ENCODE measurements at places on chromosomes 2 and 18. TPM values are rescaled to one million over a fixed set of nuclear protein-coding genes. Genes with fewer than 3 reads are reported as not detected.
A peak's percentile ranks its signal among the peaks of the same experiment; 100 is the strongest.

TUBA4B gene
- 5.7 TPM for total RNA-seq

GRHL1 gene
- total RNA-seq: 13.6 TPM

PELI1 gene
- 45.3 TPM for total RNA-seq

PLEK gene
- total RNA-seq: 29.0 TPM

GRCh38 chr2:223944166-223944702 lies 901 bp downstream of the WDFY1 start:
- peak overlapping the region; percentile 99 for H3K4me3 ChIP-seq
- H3K27me3 ChIP-seq: no peaks in the 10 kb centered on the region
- peaks cover 11% of the 10 kb centered on the region for H3K4me1 ChIP-seq
- DNase-seq: peak; percentile 39

GRCh38 chr2:74239346-74239745 lies 40.9 kb downstream of the MTHFD2 start:
- H3K36me3 ChIP-seq: no peaks in the 10 kb centered on the region
- no peaks in the 10 kb centered on the region for H3K4me1 ChIP-seq
- H3K27ac ChIP-seq: no peak overlapping the region
- H3K27me3 ChIP-seq: no peaks in the 10 kb centered on the region
- no peak for DNase-seq

DNA sequence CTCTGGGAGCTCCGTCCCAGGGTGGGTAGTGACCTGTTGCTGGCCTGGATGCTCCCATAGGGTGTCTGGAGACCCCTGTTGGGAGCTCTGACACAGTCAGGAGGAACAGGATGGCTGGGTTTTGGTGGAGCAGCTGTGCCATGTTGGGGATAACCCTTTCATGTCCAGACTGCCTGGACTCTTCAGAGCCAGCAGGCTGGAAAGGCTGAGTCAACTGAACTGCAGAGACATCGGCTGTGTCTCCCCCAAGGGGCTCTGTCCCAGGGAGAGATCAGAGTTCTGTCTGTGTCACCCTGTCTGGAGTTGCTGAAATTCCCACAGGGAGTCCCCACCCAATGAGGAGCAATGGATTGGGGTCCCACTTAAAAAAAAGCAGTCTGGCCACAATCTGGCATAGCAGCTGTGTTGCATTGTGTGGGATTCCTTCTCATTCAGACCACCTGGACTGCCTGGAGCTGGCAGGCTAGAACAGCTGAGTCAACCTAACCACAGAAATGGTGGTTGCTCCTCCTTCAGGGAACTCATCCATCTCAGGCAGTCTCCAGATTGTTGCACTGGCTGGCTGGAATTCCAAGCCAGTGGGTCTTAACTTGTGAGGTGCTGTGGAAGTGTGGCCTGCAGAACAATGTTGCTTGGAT lies 37.2 kb downstream of the AGPS start:
- H3K4me1 ChIP-seq: no peaks in the 10 kb centered on the region
- no peak overlapping the region for H3K27ac ChIP-seq
- no peaks in the 10 kb centered on the region for H3K36me3 ChIP-seq
- no peaks in the 10 kb centered on the region for H3K27me3 ChIP-seq

DNA sequence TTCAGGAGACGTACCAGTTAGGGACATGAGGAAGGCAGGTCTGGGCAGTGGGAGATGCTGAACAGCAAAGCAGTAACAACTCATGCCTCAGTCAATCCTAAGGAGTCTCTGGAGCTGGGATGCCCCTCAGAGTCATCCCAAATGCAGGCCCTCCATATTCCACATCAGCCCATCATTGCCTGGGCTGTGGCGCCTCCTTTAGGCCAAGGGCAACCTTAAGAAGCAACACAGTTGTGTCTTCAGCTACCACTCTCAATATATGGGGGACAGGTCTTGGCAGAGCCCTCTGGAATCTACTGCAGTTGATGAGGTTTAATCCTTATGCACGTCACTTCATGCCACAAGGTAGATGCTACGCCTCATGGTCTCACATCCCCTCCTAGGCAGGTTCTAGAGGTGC lies 682.0 kb upstream of the RAB6C start:
- no peaks in the 10 kb centered on the region for H3K27me3 ChIP-seq
- peak; percentile 17 for DNase-seq

DNA sequence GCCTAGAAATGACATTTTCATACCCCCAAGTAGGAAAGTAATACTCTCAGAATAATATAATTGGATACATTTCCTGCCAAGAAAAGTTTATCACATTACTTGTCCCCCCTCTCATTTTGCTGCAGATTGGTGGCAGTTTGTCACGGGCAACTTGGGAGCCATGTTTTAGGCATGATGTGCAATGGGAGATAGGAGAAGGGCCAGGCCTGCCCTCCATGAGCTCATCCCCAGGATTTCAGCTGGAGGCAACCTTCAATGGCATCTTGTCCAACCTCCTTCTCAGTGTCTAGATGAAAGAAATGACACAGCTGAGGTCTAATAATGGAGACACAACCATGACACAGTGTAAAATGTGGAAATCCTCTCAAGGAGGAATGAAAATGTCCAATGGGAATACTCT lies 11.4 kb upstream of the RAB31 start:
- H3K4me1 ChIP-seq: no peaks in the 10 kb centered on the region
- no peaks in the 10 kb centered on the region for H3K27me3 ChIP-seq
- no peak overlapping the region for H3K4me3 ChIP-seq

DNA sequence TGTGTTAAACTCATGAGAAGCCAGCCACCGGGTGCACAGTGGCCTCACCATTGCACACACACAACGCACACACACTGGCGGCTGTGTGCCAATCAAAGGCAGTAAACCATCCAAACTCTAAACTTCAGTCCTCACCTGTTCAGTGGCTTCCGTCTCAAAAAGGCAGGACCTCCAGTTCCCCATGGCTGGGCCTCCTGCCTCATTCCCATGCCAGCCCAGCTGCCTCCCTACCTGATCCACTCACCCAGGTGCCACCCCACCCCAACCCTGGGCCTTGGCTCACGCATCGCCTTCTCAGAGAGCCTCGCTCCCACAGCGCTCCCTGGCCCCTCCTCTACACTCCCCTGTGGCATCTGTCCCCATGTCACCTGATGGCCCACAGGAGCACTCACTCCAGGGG lies 190.9 kb downstream of the EIPR1 start:
- H3K27ac ChIP-seq: no peak overlapping the region
- H3K36me3 ChIP-seq: peaks cover 38% of the 10 kb centered on the region

- no peaks in the 10 kb centered on the region for H3K27me3 ChIP-seq
- H3K36me3 ChIP-seq: no peaks in the 10 kb centered on the region
- no peak overlapping the region for H3K27ac ChIP-seq
- H3K4me3 ChIP-seq: no peak overlapping the region
- H3K4me1 ChIP-seq: no peaks in the 10 kb centered on the region
- no peak for DNase-seq
These were observed 60.4 kb upstream of the TNP1 start for GRCh38 chr2:216920143-216920876.

DNA sequence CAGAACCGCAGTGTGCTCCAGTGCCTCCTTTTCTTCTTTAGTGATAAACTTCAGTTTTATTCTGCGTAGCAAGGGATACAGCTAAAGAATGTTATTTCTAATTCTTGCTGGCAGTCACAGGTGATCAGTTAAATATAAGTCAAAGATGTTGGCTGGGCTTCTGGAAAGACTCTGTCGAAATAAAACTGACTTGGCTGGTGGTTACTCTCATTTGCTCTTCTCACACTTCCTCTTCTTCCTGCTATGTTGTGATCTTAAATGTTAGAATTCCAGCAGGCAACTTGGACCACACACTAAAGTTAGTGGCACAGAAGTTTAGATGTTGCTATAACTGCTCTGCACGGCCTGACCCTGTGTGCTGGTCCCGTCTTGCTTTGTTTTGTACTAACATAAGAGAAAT lies 278.6 kb downstream of the CDH19 start:
- peak; percentile 68 for DNase-seq
- no peaks in the 10 kb centered on the region for H3K36me3 ChIP-seq
- H3K27ac ChIP-seq: no peak overlapping the region
- no peaks in the 10 kb centered on the region for H3K27me3 ChIP-seq

- H3K27me3 ChIP-seq: no peaks in the 10 kb centered on the region
- no peak overlapping the region for H3K27ac ChIP-seq
- no peak for DNase-seq
- H3K4me3 ChIP-seq: no peak overlapping the region
- no peaks in the 10 kb centered on the region for H3K36me3 ChIP-seq
These were observed 4.3 kb upstream of the CASP8 start for GRCh38 chr2:201256082-201256481.

GRCh38 chr2:222656526-222657446 lies 894 bp upstream of the FARSB start:
- peaks cover 18% of the 10 kb centered on the region for H3K4me1 ChIP-seq
- peak overlapping the region; percentile 40 for H3K4me3 ChIP-seq
- peak; percentile 46 for DNase-seq
- H3K27ac ChIP-seq: no peak overlapping the region
- no peaks in the 10 kb centered on the region for H3K36me3 ChIP-seq

- peaks cover 16% of the 10 kb centered on the region for H3K4me1 ChIP-seq
- peaks cover 6% of the 10 kb centered on the region for H3K27me3 ChIP-seq
- H3K36me3 ChIP-seq: no peaks in the 10 kb centered on the region
- H3K4me3 ChIP-seq: peak overlapping the region; percentile 49
- peak; percentile 85 for DNase-seq
These were observed 2.3 kb upstream of the ALKAL2 start for GRCh38 chr2:290090-290722.

GRCh38 chr18:10860928-10861327 lies 288.4 kb downstream of the PIEZO2 start:
- no peak overlapping the region for H3K4me3 ChIP-seq
- no peak overlapping the region for H3K27ac ChIP-seq
- no peak for DNase-seq
- peaks cover 35% of the 10 kb centered on the region for H3K36me3 ChIP-seq
- no peaks in the 10 kb centered on the region for H3K4me1 ChIP-seq
- no peaks in the 10 kb centered on the region for H3K27me3 ChIP-seq

DNA sequence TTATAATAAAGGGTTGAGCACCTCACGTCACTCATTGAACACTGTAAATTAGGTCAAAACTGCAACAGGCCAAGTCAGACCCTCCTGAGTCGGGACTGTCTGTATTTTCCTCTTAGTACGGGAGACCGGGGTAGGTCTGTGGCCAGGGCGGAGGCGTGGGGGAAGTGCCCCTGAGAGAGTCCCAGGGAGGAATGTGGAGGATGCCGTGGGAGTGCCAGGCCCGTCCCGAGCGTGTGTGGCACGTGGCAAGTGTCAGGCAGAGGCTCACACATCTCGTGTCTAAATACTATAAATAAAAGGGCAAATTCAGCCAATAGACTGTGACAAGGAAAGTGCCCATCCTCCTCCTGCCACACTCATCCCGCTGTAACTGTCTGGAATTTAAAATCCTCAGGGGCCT lies 6.3 kb upstream of the HDAC4 start:
- no peaks in the 10 kb centered on the region for H3K27me3 ChIP-seq
- no peaks in the 10 kb centered on the region for H3K4me1 ChIP-seq
- no peak for DNase-seq
- H3K27ac ChIP-seq: no peak overlapping the region
- H3K36me3 ChIP-seq: no peaks in the 10 kb centered on the region

DNA sequence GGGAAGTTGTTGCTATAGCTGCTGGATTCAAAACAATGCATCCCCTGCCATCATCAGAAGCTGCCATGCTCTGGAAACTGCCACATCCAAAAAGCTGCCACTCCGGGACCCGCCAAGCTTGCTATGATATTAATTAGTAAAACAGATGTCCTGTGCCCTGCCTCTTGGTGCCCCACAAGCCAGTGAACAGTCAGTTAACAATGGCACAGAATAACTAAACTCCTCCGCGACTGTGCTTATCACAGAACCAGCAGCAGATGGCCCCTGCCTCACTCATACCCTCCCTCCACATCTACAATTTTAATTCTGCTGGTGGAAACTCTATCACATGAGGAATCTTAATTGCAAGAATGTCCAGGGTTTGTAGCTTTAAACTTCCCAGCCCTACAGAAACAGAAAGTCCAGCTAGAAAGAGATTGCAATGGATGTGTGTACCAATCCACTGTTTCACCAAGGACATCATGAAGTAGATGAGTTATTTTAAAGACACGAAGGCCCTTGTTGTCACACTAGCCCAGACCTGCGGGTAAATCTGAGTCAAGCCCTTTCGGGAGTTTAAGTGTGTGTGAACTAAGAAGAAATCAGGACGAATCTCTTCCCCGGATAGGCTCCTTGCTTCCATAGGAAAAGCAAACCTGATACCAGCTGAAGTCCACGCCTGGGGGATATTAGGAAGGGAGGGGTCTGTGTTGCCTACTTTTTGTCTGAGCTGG lies 7.4 kb upstream of the ACYP2 start:
- H3K27ac ChIP-seq: no peak overlapping the region
- no peaks in the 10 kb centered on the region for H3K27me3 ChIP-seq
- H3K4me1 ChIP-seq: no peaks in the 10 kb centered on the region
- H3K4me3 ChIP-seq: no peak overlapping the region
- DNase-seq: no peak

DNA sequence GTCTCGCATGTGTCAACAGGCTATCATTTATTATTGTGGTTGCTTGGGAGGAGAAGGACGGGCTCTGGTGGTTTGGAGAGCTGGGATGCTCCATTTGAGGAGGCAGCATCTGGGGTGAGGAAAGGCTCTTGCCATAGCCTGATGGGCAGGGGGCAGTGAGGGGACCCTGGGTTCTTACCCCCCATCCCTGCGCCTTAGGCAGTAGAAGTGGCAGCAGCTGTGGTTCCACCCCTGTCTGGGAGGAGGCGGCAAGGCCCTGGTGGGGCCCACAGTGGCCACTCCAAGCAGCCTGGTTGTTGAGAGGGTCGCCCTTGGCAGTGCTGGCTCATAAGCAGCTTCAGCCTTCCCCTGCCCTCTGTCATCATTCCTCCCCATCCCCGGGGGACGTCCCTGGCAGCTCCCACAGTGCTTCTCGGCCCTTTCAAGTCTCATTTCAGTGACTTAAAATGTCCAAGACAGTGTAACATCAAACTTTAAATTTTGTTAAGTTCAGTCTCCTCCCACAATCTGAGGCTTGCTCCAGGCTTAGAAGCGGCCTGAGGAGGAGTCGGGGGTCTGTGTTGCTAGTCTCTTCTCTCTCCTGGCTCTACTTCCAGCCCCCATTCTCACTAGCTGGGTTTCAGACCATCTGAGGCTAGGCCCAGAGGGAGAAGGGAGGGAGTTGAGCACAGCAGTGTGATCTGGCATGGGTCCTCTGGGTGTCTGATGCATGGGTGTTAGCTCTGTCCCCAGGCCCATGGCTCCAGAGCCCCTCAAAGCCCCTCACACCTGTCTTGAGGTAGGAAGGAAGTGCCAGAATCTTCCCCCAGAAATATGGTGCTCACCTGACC lies 34.9 kb upstream of the PTPN4 start:
- H3K4me1 ChIP-seq: no peaks in the 10 kb centered on the region
- DNase-seq: no peak
- H3K27ac ChIP-seq: no peak overlapping the region
- H3K27me3 ChIP-seq: no peaks in the 10 kb centered on the region

DNA sequence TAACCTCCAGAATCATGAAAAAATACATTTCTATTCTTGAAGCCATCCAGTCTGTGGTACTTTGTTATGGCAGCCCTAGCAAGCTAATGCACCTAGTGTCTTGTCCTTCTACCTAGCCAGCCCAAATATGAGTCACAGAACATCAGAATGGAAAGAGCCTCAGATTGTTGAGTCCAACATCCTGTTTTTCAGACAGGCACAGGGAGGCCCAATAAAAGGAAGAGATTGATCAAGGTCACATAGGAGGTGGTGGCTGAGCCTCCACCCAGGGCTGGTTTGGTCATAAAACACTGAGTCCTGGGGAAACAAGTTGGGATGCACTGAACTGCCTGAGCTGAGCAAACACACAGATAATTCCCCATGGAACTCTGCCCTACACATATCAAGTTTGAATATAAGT lies 195.5 kb downstream of the TTC32 start:
- no peak overlapping the region for H3K27ac ChIP-seq
- DNase-seq: no peak
- H3K4me1 ChIP-seq: no peaks in the 10 kb centered on the region

GRCh38 chr2:15058015-15058720 lies 425.7 kb downstream of the LRATD1 start:
- H3K27ac ChIP-seq: no peak overlapping the region
- H3K27me3 ChIP-seq: no peaks in the 10 kb centered on the region
- no peak for DNase-seq
- no peaks in the 10 kb centered on the region for H3K4me1 ChIP-seq

All from lung (tissue), 17 donors.